NCI-H1105 treated with DMSO at 0.1 percent for 48 hours (cell line): ENCODE measurements at places on chromosomes 6 and 20.
A peak's percentile ranks its signal among the peaks of the same experiment; 100 is the strongest.

DNA sequence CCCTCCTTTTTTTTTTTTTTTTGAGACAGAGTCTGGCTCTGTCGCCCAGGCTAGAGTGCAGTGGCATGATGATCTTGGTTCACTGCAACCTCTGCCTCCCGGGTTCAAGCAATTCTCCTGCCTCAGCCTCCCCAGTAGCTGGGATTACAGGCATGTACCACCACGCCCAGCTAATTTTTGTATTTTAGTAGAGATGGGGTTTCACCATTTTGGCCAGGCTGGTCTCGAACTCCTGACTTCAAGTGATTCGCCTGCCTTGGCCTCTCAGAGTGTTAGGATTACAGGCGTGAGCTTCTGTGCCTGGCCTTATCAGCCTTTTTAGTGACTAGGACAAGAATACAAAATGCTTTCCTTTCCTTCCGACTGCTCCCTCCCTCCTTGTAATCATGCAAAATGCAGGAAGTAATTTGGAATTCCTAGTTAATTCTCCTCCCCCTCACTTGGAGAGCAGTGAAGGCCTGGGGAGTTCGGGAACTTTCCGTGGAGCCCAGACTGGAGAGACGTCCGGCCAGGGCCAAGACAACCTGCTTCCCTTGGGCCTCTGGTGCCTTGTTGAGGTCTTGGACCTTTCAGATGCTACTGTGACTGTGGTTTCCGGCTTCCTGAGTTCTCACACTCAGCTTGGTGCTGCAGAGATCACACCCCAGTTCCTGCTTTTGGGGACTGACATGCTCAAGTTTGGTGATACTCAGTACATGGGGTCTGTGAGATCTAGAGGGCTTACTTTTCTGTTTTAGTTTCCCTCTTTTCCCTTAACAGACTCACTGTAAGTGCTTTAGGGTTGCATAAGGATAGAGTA is 3.9 kb upstream of the PHF20 start:
- DNase-seq: no peak

DNA sequence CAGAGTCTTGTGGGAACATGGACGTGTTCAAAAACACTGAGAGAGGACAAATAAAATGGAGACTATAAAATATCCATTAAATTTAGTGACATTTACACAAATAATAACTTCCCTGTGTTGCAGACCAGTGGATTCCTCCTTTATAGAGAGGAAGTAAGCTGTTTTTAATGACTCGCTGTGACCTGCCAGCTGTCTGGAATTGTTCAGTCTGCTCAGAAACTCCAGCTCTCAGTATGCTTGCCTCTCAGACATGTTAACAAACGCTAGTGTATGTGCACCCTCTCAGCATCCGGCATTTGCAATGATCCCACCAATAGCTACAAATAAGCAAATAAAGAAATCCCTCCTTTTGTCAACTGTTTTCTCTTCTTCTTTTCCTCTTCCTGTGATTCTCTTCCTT is 158.0 kb upstream of the TCF21 start:
- DNase-seq: no peak

DNA sequence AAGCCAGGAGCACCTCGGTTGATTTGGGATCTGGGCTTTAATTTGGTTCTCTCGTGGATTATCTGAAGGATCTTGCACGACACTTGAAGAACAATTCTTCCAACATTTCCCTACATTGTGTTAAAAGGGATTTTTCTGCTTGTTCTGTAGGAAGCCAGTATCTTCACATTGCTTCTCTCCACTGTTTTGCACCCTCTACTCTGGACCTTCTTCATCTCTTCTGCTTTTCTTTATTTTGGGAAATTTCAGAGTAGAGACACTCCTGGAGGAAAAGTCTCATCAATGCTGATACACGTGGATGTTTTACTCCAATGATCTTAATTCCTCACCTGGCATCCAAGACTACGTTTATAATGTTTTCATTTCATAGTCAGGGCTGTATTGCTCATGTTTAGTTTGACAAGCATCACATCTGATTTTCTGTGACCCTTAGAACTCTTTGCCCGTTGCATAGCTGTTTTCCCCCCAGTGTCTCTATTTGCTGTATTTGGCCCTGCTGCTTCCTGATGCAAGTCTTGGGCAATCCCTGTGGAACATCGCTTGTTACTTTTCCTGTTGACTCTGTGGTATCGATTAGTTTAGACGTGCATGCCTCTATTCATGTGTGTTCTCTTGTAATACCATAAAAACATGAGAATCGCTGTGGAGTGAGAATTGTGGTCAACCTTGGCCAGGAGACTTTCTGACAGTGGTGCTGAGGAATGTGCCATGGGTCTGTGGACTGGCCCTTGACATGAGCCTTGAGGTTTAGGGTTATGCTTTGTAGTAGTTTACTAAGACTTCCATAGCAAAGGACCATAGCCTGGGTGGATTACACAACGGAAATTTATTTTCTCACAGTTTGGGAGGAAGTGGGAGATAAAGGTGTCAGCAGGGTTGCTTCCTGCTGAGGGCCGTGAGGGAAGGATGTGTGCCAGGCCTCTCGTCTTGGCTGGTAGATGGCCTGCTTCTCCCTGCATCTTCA is 12.5 kb downstream of the PLCB1 start:
- no peak for DNase-seq

DNA sequence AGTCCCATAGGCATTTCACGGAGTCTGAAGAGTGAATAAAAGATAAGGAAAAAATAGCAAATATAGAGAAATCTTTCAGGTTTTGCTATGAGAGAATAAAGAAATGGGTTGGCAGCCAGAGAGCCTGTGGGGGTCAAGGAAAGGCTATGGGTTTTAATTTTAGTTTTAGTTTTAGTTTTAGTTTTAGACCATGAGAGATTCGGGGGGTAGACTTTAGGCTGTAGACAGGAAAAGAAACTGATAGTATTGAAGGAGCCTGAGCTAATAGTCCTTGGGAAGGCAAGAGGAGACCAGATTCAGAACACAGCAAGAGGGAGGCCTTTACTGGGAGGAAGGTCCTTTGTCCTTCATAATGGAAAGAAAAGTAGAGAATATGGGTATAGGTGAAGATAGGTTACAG is 19.3 kb downstream of the DOP1A start:
- DNase-seq: no peak

GRCh38 chr20:3081641-3082040 is 2.9 kb downstream of the AVP start:
- DNase-seq: no peak

- no peak for DNase-seq
These were observed 31.8 kb downstream of the RNF146 start for GRCh38 chr6:127298475-127298874.

DNA sequence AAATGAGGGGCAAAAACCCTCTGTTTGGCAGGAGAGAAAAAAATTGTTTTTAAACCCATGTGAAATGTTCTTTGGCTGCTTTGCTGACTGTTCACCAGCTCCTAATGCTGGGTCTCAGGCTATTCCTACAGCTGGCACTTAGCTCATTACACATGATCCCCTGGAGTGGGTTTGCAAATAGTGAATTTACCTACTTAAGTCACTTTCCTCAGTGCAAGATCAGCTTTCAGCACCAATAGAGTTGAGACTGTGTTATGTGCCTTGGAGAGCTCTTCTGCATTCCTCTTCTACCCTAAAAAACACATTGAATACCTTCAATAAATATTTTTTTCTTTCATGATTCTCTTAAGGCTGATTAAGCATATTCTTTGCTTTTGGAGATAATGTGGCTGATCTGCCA is 58.4 kb upstream of the PRDM1 start:
- DNase-seq: no peak

- DNase-seq: no peak
These were observed 542.4 kb upstream of the BTBD3 start for GRCh38 chr20:11375335-11375734.

GRCh38 chr20:9112541-9113515 is 43.9 kb downstream of the PLCB4 start:
- DNase-seq: no peak

- no peak for DNase-seq
These were observed 297.4 kb downstream of the QKI start for GRCh38 chr6:163711615-163712565.

- no peak for DNase-seq
These were observed 12.2 kb downstream of the NFKBIL1 start for GRCh38 chr6:31559606-31559957.

DNA sequence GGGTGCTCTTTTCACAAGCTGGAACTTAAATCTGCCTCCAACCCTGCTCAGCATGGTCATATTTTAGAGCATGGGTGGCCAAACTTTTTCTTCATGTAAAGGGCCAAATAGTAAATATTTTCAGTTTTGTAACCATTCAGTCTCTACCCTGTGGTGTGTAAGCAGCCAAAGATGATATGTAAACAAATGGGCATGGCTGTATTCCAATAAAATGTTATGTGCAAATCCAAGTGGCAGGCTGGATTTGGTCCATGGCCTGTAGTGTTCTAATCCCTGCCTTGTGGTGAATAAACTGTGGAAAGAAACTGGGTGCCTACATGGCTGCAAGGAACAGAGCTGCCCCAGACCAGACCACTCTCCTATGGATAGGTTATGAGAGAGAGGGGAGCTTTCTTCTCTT is 32.7 kb downstream of the OGFRL1 start:
- DNase-seq: peak; percentile 22

GRCh38 chr20:20567712-20568111 is 144.7 kb downstream of the RALGAPA2 start:
- DNase-seq: no peak

- DNase-seq: peak; percentile 99
These were observed 15.9 kb downstream of the NDUFAF5 start for GRCh38 chr20:13800728-13801134.

DNA sequence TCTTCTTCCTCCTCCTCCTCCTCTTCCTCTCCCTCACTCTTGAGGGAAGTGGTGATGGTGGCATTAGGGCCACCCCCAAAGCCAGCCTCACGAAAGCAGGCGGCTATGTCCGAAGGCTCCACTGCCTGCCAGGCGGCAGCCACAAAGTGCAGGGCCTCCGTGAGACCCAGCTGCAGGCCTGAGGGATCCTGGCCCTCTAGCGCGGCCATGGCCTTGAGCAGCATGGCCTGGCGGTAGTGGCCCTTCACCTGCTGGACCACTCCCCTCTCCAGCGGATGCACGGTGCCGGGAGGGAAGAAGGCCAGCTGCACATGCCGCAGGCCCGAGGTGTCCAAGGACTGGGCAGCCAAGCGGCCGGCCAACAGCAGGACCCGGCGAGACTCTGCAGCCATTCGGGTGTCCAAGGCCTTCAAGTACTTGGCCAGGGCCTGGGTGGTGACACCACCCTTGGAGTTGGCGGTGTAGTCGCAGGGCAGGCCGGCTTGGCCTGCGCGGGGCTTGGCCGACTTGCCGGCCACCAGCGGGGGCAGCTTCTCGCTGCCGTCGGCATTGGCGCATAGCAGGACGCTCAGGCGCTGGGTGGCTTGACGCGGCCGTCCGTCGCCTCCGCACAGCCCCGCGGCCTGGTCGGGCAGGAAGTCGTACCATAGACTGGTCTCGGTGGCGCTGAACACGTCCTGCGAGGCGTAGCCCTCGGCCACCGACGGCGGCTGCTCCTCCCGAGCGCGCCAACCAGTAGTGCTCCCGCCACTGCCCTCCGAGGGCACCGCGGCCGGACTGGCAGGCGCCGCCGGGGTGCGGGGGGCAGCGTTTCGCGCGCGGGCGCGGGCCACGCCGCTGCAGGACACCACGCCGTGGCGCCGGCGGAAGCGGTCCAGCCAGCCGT is 1.1 kb downstream of the CENPB start:
- DNase-seq: no peak
